Uterine smooth muscle cell (primary cell): ENCODE measurements at places on chromosomes 1 and 21. TPM values are rescaled to one million over a fixed set of nuclear protein-coding genes. Genes with fewer than 3 reads are reported as not detected.

Gene C1orf210
- 0.11 TPM in 1 of 2 replicates, not detected in the other for total RNA-seq

Gene CERS2
- total RNA-seq = 78.4 and 110 TPM in 2 replicates

Gene CR1L
- total RNA-seq = not detected in 2 replicates

Gene FALEC
- total RNA-seq = 0.25 and 0.77 TPM in 2 replicates

Gene FAM72C
- total RNA-seq = 0.25 and 2.0 TPM in 2 replicates

Gene RGSL1
- total RNA-seq = not detected in 2 replicates

Gene TIAM1
- total RNA-seq = 0.37 and 0.89 TPM in 2 replicates

Gene SELL
- total RNA-seq = under 0.01 and 0.12 TPM in 2 replicates

Gene DMRTB1
- not detected in 2 replicates for total RNA-seq

Gene CACNA1E
- total RNA-seq = not detected in 2 replicates

Gene C1QB
- total RNA-seq = not detected in 2 replicates

Gene CRNN
- total RNA-seq = not detected in 2 replicates

Gene ASTN1
- total RNA-seq = 0.22 and 0.75 TPM in 2 replicates

Gene CNN3
- total RNA-seq = 266 and 337 TPM in 2 replicates

Gene HMCN1
- total RNA-seq = 13.2 and 30.5 TPM in 2 replicates

Gene URB1
- total RNA-seq = 27.3 and 30.2 TPM in 2 replicates

Gene ASCL5
- total RNA-seq = not detected in 2 replicates

Gene RNU1-4
- total RNA-seq = under 0.01 and 2,224 TPM in 2 replicates

Gene GSTM4
- 14.4 and 14.6 TPM in 2 replicates for total RNA-seq

Gene LMX1A
- not detected in 2 replicates for total RNA-seq

Gene CD48
- total RNA-seq = under 0.01 TPM in 1 of 2 replicates, not detected in the other

Gene HSD11B1
- 10.6 and 14.3 TPM in 2 replicates for total RNA-seq

Gene S100A12
- not detected in 2 replicates for total RNA-seq

Gene KIF14
- total RNA-seq = 8.5 and 32.2 TPM in 2 replicates

Gene ALX3
- total RNA-seq = not detected in 2 replicates

Gene FCGR3B
- total RNA-seq = not detected in 2 replicates

Gene KIAA1614
- 6.3 and 6.5 TPM in 2 replicates for total RNA-seq

Gene PEAR1
- total RNA-seq = 1.3 and 1.6 TPM in 2 replicates

Gene CHRNB2
- under 0.01 TPM in 1 of 2 replicates, not detected in the other for total RNA-seq

Gene PRDM16
- 0.25 and 0.66 TPM in 2 replicates for total RNA-seq

Gene CYP2J2
- total RNA-seq = 0.12 and 0.33 TPM in 2 replicates

Gene CAMSAP2
- total RNA-seq = 32.3 and 36.6 TPM in 2 replicates

Gene CFAP107
- 0.12 TPM in 1 of 2 replicates, not detected in the other for total RNA-seq

Gene AGO1
- total RNA-seq = 13.0 and 13.7 TPM in 2 replicates

Gene BLACAT1
- under 0.01 and 0.22 TPM in 2 replicates for total RNA-seq

Gene ZNF683
- not detected in 2 replicates for total RNA-seq

Gene GJB3
- total RNA-seq = under 0.01 TPM in 1 of 2 replicates, not detected in the other

Gene KNCN
- not detected in 2 replicates for total RNA-seq

Gene IL23R
- under 0.01 TPM in 1 of 2 replicates, not detected in the other for total RNA-seq

Gene F5
- not detected in 2 replicates for total RNA-seq

Gene CSF1
- total RNA-seq = 69.7 and 108 TPM in 2 replicates

Gene KRTAP21-2
- total RNA-seq = not detected in 2 replicates

Gene TMCC2
- total RNA-seq = 3.2 and 4.7 TPM in 2 replicates

Gene PLEKHA6
- 1.2 and 1.6 TPM in 2 replicates for total RNA-seq

Gene TMEM82
- not detected in 2 replicates for total RNA-seq

Gene FAM177B
- total RNA-seq = not detected in 2 replicates

Gene VASH2
- 0.11 and 0.37 TPM in 2 replicates for total RNA-seq

Gene AGMAT
- 1.1 and 1.8 TPM in 2 replicates for total RNA-seq

Gene ZBED6
- 8.9 and 15.0 TPM in 2 replicates for total RNA-seq

Gene FABP3
- total RNA-seq = 52.1 and 186 TPM in 2 replicates

Gene CYP4A22
- total RNA-seq = not detected in 2 replicates

Gene LRRC38
- total RNA-seq = 0.50 TPM in 1 of 2 replicates, not detected in the other
